ENCODE measurements at places on chromosomes 1 and 21.

DNA sequence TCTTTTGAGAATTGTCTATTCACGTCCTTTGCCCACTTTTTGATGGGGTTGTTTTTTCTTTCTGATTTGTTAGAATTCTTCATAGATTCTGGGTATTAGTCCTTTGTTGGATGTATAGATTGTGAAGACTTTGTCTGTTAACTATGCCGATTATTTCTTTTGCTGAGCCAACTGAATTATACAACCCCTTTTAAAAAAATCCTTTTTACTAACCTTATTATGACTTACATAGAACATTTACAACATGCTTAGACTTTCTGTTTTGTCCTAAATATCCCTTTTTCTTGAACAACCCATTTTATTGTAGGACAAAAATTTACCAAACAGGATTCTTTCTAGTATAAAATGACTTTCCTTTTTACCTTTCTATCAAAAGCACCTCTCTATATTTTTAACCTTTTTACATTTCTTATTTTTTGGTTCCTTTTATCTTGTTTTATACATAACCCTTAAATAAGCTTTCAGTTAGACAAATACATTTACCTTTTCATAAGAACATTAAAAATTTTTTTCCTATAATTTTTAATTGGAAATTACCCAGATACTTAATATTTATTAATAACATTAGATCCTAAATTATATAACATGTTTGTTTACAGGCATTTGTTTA, 70.4 kb upstream of the TTLL7 start:
- DNase-seq = no peak

DNA sequence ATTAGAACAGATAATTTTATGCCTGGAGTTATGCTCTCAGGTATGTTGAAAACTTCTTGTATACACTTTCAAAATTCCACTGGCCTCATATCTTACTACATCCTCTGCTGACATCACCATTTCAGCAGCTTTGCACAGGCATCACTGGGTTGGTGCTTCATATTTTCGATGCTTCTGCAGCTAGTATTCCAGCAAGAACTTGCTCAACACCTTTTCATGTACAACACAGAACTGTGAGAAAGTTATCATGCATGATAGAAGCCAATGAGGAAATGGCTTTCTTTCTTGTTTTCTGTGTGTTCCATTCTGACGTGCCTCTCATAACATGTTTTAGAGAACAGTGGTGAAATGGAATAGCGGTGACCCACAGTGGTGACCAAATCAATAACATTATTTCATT, 5.1 kb upstream of the GBP5 start:
- no peak for DNase-seq

DNA sequence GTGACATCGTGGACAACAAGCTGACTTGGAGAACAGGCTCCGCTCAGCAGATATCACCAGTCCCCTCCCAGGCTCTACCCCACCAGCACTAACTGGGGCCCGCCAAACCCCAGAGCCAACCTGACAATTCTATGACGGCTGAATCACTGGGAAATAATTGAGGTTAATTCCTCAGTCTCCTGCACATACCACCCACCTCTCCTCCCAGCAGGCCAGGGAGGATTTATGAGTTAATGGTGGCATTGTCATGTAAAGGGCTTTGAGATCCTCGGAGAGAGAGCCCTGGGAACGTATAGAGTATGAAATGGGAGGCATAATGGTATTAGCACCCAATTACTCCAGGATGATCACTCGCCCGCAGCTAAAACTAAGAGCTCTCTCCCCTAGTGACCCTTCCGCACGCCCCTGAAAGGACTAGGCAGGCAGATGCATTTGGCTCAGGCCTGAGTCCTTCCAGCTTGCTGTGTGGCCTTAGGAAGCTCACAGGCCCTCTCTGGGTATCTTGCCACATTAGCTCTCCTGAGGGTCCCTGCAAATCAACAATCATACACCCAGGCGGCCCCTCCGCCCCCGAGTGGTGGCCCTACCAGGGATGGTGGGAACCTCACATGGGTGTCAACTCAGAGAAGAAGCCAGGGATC, 27.3 kb upstream of the PAX7 start:
- no peak for DNase-seq

- no peak for DNase-seq
These were observed 10.0 kb upstream of the FAM131C start for GRCh38 chr1:16083486-16083885.

DNA sequence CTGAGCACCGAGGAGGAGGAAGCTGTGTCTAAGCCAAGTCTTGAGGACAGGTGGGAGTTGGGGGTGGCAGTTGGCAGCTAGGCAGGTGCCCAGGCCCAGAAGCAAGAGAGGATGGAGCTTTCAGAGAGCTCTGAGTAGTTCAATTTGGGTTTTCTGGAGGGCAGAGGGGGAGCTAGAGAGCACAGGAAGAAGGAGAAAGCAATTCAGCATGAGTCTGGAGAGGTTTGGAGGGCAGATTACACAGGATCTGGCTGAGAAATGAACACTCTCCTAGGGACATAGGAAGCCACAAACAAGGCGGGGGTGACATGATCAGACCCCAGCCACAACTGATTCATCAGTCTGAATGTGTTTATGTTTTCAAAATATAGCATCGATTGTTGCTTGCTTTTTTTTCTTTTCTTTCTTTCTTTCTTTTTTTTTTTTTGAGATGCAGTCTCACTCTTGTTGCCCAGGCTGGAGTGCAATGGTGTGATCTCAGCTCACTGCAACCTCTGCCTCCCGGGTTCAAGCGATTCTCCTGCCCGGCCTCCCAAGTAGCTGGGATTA, 23.8 kb downstream of the PTPRF start:
- DNase-seq = no peak

DNA sequence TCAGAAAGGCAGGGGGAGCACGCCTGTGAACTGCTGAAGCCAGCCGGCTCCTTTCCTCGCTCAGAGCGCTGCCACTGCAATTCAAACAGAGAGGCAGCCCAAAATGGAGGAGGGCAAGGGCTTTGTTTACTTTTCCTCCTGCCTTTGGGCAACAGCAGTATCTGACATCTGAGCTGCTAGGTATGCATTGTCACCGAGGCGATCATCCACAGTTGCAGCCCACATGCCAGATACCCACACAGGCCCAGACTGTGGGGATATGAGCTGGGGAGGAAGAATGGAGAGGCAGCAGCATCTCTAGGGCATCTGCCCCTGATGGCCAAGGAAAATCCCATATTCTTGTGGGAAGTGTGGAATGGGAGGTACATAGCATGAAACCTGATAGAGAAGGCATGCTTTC, 357.1 kb downstream of the BARHL2 start:
- no peak for DNase-seq

DNA sequence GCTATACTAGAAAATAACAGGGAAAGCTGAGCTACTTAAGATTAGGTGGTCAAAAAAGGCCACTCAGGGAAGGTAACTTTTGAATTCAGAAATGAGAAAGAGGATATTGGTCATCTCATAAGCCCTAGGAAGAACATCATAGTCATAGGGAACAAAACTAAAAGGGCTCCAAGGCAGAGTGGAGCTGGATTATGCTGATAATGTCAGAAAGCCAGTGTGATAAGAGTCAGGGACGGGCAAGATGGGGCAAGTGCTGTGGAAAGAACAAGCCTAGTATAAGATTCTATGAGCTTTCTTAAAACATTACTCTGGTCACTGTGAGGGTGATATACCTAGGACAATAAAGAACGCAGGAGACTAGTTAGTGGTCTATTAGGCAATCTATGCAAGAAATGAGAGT, 106.6 kb downstream of the DUSP10 start:
- no peak for DNase-seq

- DNase-seq = no peak
These were observed 358.6 kb upstream of the CAMK1G start for GRCh38 chr1:209224886-209225285.

GRCh38 chr1:2604156-2604843, 17.7 kb downstream of the PRXL2B start:
- no peak for DNase-seq

DNA sequence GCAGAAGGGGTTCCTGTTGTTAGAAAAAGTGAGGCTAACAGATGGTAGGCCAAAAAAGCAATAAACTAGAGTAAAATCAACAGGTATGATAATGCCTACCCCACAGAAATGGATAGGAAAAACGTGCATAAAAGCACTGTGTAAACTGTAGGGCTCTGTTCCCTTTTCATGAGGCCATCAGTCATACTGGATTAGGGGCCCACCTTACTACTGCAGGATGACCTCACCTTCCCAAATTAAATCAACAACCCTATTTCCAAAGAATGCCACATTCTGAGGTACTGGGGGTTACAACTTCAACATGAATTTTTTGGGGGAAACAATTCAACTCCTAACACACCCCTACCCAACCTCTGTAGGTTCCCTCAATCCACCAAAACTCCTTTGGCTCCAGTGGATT, 54.9 kb downstream of the KIAA1614 start:
- no peak for DNase-seq

DNA sequence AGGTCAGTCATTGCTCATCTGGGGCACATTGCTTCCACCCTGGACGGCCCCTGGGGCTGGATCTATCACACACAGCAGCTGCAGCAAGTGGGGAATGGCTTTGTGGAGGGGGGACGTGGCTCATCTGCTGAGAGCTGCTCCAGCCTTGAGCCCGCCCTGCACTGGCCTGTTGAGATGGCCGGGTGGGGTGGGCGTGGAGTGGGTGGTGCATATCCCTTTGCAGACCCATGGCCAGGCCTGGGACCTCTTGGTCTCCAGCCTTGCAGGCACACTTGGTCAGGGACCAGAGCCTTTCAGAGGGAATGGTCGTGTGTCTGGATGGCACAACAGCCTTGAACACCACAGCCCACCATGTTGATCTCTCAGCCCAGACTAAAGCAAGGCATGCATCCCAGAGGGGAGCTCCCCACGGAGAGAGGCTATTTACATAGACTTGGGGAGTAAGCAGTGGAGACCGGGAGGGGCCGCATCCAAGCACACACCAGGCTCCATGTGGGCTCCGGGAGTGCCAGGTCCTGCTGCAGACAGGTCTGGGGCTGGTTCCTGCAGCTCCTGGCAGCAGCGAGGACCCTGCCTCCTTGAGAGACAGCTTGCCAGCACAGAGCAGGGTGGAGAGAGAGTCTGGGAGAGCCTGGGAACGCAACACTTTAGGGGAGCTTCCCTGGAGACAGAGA, 52.8 kb upstream of the SELENON start:
- no peak for DNase-seq

DNA sequence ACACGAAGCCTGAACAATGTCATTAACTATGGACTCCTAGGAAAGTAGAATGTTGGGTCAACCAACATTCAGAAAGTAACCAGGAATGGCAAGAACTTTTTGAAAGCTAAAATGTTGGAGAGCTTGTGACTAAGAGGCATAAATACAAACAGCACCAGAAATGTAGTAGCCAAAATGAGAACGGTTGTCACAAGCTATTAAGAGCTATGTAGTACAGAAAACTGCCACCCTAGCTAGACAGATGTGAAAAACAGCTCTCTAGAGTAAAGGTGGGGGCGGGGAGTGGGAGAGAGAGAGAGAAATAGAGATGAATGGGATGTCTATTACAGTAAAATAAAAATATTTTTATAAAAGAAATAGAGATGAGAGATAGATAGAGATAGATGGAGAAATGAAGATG, 35.1 kb downstream of the SLC44A5 start:
- no peak for DNase-seq

DNA sequence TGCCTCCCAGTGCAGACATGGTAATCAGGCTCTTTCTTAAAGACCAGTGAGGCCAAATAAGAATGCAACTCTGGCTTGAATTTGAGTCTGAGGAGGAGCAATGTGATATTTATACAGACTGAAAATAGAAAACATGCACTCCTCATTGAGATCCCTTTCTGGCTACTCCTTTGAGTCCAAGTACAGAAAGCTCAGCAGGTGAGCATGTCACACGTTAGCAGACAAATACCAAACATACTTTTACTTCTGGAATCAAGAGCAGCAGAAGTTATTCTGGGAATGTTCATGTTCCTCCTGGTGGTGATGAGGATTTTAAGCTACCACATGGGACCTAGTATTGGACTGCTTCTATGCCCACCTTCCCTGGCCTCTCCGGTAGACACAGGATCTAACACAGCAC, 48.3 kb downstream of the PGBD5 start:
- no peak for DNase-seq

All from stimulated activated CD8-positive, alpha-beta memory T cell treated with anti-CD3 and anti-CD28 coated beads, Interleukin-7, amount 100 ng/mL, for 1 hour (primary cell).